ENCODE measurements at places on chromosomes 5 and 9.

GRCh38 chr5:43288269-43288831, 24.9 kb downstream of the HMGCS1 start:
- no peak for DNase-seq

DNA sequence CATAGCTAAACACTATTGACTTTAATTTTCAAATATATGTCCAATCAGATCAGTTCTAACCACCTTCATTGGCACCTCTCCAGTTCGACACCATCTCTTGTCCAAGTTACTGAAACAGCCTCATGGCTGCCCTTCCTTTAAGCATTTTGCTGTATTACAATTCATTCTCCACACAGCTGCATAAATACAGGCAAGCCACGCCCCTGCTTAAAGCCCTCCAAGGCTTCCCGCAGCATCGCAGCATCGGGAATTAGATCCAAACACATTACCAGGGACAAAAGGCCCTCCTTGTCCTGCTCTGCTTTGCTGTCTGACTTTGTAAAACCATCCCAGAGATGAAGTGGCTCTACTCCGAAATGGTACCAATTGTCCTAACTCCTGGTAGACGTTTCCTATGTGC, 75.1 kb upstream of the RAI14 start:
- no peak for DNase-seq

DNA sequence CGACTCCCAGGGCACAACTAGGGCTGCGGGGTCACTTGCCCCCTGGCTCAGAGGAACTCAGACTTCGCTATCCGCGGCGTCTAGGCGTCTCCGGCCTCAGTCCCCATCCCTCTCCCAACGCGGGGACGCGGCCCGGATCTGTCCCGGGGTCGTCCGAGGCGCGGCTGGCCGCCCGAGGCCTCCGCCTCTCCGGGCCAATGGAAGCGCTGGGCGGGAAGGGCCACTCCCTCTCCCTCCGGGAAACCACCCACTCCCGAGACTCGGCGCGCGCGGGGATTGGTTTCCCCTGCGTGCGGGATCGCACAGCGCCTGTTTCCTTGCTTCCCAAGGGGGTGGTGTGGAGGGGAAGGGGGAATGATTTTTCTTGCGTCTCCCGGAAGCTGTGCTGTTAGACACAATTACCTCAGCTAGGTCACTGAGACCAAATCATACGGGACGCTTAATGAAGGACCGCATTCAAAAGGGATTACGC, 38.3 kb downstream of the NR2F1 start:
- DNase-seq: peak; percentile 67

DNA sequence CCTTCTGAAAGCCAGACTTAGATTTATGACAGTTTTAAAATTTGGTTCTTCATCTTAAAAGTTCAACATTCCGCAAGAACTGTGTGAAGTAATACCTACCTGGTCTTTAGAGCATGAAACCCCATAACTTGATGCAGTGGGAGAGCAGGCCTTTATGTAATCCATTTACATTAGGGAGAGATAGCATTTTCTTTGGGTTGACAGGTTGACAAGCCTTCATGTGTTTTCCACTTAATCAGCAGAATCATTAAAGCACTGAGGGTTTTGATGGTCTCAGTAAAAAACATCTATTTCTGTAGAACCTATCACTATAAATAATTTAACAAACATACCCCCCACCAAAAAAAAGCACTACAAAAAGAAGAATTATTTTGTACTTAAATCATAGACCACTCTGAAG, 121.6 kb upstream of the KIF2A start:
- no peak for DNase-seq

DNA sequence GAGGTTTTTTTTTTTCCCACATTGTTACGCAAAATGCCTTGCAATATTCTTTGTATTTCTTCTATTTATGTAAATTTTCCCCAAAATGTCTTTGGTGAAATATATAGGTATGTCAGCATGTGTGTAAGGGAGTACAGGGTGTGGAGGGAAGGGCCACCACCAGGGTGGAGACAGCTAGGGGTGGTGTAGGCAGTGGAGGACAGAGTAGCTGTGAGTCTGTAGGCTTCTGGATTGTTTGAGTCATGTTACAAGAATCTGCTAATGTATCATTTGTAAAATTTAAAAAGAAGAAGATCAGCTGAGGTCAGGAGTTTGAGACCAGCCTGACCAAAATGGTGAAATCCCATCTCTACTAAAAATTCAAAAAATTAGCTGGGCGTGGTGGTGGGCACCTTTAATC, 175.5 kb downstream of the NXNL2 start:
- DNase-seq: peak; percentile 45

- no peak for DNase-seq
Observed at GRCh38 chr5:112083623-112084022, 326.6 kb upstream of the NREP start.

DNA sequence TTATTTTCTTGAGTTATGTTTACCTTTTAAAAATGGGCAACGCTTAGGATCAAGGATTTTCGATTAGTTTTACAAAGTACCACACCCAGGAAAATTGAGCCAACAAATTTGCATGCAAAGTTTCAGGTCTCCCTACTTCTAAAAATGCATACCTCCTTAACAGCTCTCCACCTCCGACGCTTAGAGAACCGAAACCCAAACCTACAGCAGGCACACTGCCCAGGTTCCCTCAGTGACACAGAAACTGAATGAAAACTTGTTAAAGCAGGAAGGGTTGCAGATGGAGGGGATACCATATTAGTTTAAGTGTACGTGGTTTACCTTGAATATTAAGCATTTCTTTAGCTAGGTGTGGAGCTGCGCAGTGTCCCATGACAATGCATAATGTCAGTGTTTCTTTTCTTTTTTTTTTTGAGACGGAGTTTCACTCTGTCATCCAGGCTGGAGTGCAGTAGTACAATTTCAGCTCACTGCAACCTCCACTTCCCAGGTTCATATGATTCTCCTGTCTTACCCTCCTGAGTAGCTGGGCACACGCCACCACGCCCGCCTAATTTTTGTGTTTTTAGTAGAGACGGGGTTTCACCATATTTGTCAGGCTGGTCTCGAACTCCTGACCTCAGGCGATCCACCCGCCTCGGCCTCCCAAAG, 1.6 kb upstream of the SUB1 start:
- no peak for DNase-seq

DNA sequence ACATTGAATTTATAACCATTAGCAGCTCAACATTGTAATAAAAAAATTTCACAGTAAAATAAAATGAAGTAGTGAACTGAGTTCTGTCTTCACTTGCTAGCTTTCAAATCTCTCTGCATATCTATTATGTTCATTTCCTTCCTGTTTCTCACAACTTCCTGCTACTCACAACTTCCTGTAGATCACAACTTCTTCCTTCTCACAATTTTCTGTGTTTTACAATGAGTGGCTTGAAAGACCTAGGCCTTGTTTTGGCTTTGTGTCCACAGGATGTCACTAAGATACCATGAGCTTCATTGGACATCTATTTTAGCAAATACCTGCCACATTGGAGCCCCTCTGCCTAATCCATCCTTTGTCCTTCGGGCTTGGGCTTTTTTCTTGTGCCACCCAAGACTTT, 480.3 kb upstream of the ADAMTS16 start:
- no peak for DNase-seq

DNA sequence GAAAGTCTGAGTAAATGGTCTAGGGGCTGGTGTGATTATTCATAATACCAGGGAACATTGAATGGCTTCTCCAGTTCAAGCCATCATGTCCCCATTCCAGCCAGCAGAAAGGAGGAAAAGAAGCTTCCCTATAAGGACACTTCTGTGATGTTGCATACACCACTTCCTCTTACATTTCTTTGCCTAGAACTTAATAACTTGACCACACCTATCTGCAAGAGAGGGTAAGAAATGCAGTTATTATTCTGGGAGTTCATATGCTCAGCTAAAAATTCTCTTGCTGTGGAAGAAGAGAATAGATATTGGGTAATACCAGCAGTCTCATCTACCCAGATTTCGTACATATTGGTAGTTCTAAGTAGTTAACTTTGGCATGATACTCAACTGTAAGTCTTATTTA, 166.1 kb downstream of the SLC28A3 start:
- DNase-seq: peak; percentile 10

DNA sequence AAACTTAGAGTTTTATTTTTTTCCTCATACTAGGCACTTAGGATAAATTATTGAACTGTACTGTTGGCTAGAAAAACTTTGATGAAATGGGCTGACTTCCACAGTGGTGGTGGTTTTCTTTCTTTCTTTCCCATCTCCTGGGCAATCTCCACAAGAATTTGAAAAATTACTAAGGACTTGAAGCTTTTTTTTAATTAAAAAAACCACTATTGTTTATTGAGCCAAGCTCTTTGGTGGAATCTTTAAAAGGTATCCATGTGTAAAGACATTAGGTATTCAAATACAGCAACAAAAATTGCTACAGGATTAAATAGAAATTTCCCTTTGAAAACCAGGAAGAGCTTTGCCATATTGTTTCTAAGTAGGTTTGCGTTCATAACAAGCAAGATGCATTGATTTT, 14.1 kb downstream of the MARCHF6 start:
- peak; percentile 13 for DNase-seq

GRCh38 chr9:93649610-93650261, 73.4 kb downstream of the PHF2 start:
- DNase-seq: no peak
